BJ (cell line): ENCODE measurements at places on chromosomes 4 and X.

- no peak for DNase-seq
Measured at GRCh38 chr4:79651456-79651855, 243.4 kb upstream of the GK2 start.

DNA sequence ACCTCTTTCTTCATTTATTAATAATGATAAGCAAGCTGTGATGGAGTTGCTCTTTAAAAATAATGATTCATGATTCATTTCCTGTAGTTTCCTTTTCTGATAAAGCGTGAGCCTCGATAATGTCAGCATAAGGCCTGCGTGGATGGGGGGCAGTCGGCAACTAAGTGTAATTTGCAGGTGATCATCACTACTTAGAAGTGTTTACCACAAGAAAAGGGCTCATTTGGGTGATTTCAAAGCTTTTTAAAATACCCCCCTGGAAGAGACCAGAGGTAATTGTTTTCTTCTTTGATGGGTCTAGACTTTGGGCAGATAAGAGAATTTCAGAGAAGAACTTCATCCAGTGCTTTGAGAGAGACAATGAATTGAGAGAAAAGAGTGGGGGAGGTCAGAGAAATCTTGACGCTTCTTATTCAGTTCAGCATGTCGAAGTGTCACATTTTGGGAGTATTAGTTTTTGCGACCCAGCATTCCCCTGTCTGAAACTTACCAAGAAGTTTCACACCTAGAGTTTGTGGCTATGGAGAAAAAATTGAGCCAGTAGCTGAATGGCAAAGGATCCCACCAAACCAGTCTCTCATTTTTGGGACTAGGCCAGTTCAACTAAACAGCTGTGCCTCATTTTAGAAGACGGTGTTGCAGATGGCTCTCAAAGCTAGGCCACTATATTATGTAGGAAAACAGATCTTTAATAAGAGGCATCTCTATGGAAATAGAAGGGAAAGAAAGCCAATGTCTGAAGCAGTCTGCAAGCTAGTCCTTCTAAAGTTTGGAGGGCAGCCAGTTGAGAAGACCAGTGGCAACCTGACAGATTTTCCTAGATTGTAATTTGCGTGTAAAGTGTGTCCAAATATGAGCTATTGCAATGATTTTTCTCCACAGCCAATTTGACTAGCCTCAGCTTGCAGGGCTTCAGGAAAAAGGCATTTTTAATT, 171.0 kb upstream of the PPP1R2C start:
- no peak for DNase-seq

DNA sequence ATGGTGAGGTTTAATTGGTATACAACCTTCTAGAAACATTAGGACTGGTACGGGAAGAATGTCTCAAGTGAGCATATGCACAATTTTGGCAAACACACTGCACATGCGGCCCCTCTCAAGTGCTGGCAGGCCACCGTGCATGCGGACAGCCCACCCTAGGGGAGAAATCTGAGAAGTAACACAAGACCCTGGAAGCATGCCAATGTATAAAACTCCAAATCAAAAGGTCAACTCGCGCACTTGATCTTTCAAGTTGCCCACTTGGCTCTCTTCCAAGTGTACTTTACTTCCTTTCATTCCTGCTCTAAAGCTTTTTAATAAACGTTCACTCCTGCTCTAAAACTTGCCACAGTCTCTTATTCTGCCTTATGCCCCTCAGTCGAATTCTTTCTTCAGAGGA, 488.3 kb downstream of the CFAP47 start:
- no peak for DNase-seq

DNA sequence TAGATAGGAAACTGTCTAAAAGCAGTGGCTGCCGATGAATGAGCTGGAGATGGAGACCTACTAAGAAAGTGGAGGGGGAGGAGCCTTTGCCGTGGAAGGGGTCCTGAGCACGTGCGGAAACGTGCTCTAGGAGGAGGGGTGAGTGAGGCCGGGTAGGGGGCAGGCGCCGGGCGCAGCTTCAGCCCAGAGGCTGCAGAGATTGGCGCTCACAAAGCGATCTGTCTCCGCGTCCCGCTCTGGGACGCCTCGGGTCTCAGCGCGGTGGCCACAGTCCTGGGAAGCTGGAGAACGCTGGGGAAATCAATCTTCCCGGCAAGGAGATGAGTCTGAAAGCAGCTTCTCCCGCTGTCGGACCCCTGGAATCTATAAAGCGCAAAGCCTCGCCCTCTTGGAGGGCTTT, 444 bp upstream of the ARHGAP6 start:
- no peak for DNase-seq

- no peak for DNase-seq
Measured at GRCh38 chr4:116118221-116118620, 967.2 kb downstream of the TRAM1L1 start.

DNA sequence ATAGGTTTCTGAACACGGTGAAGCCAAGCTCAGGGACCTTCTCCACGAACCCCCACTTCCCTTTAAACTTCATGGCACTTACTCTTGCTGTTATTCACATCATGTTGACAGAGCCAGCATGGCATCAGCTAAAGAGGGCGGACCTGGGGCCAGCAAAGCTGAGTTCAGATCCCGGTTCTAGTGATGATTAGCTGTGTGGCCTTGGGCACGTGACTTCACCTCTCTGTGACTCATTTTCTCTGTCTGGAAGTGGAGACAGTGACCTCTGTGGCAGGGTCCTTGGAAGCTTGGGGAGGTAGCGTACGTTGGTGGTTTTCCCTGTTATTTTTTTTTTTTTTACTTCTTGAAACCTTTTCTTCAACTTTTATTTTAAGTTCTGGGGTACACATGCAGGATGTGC, 13.4 kb downstream of the EVC start:
- no peak for DNase-seq

GRCh38 chr4:126572264-126572663, 1060.5 kb upstream of the INTU start:
- no peak for DNase-seq

DNA sequence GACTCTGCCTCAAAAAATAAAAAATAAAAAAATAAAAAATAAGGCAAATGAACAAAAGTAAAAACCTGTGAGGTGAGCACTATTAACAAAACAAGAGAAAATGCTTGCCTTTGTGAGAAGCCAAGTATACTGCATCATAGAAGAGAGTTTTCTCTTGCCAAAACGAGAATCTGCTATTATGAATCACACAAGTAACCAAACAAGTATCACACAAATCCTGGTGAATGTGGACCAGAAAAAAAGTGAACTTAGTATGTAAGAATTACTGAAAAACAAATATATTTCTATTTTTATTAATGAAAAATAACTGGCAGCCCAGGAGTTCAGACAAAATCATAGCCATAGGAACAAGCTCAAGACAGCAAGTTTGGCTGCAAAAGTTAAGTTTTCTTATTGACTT, 193.5 kb downstream of the PDGFC start:
- no peak for DNase-seq

GRCh38 chr4:60209588-60209987, 990.5 kb upstream of the ADGRL3 start:
- DNase-seq = no peak
